Activated T-helper 1 cell treated with Interleukin-2 at 50 U/mL for 16 hours (primary cell): ENCODE measurements at places on chromosomes 1 and 21.

GRCh38 chr1:111963985-111964738 lies 25.3 kb downstream of the KCND3 start:
- no peak for DNase-seq

- DNase-seq = no peak
Measured at GRCh38 chr1:7365706-7366105, 405.4 kb upstream of the VAMP3 start.

DNA sequence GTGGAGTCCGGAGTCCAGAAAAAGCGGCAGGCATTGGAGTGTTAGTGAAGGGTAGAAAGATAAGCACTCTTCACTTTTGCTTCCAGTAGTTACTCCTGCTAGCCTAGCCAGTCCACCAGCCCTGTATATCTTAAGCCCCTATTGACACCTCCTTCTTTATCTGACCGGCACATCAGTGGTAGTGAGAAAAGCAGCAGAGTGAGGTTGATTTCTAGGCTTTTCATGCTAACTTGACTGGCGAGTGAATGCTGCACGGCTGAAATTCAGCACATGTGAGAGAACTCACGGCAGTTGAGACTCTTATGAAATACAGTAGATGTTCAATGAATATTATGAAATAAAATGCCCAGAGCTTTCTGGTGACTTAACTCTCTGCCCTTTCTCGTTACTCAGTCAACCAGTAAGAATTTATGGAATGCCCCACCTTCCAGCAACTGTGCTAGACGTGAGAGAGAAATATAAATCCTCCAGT lies 128.2 kb downstream of the CACHD1 start:
- no peak for DNase-seq

DNA sequence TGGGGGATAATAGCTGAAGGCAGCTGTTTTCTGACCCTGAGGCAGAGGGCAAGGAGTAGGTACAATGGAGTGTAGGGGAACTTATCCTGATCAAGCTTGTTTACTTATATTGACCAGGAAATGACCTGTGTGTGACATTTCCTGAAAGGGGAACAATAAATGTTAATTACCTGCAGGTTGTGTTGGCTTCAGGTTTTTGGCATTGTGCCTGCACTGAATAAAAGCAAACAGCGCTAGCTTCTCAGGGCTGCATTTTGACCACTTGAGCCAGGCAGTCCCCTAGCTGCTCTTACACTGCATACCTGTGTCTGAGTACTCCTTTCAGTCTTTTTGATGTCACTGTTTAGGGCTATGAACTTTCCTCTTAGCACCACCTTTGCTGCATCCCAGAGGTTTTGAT lies 40.6 kb downstream of the DRAM2 start:
- DNase-seq = no peak

DNA sequence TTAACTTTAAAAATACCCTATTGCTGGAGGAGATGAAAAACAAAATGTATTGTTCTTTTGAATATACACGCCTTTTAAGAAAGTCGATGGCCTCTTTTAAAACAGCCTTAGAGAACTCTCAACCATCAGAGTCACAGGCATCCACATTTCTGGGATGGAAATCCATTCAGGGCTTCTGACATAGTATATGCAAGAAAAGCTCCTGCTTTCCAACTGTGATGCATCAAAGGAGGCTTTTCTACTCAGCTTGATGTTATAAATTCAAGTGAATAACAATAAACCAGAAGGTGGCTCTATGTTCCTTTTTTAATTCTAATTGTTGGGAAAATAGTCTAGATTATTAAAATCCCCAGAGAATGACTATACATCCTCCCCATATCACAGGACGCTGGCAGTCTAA lies 398.8 kb upstream of the CXADR start:
- DNase-seq = no peak

DNA sequence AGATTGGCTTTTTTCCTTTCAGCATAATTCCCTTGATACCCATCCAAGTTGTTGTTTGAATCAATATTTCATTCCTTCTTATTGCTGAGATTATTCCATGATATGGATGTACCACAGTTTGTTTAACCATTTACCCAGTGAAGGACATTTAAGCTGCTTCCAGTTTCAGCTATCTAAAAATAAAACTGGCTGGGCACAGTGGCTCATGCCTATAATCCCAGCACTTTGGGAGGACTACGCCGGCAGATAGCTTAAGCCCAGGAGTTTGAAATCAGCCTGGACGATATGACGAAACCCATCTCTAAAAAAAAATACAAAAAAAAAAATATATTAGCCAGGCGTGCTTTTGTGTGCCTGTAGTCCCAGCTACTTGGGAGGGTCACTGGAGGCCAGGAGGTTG lies 32.6 kb downstream of the SEMA6C start:
- no peak for DNase-seq

DNA sequence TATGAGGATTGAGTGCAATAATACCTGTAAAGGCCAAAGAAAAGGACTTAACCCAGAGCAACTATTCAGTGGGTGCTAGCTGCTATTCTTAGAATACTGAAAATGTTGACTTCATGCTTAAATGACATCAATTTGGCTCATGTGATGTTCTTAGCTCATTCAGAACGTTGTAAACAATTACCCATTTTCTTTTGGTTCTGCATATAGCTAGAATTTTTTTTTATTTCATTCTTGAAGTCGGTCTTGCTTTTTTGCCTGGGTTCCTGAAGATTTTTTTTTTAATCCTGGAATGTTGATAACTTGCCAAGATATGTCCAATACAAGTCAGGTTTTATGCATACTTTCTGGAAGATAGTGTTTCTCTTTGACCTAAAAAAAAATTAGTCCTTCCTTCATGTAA lies 772.0 kb downstream of the LTN1 start:
- no peak for DNase-seq

GRCh38 chr21:41254090-41254700 lies 62.4 kb upstream of the FAM3B start:
- no peak for DNase-seq

DNA sequence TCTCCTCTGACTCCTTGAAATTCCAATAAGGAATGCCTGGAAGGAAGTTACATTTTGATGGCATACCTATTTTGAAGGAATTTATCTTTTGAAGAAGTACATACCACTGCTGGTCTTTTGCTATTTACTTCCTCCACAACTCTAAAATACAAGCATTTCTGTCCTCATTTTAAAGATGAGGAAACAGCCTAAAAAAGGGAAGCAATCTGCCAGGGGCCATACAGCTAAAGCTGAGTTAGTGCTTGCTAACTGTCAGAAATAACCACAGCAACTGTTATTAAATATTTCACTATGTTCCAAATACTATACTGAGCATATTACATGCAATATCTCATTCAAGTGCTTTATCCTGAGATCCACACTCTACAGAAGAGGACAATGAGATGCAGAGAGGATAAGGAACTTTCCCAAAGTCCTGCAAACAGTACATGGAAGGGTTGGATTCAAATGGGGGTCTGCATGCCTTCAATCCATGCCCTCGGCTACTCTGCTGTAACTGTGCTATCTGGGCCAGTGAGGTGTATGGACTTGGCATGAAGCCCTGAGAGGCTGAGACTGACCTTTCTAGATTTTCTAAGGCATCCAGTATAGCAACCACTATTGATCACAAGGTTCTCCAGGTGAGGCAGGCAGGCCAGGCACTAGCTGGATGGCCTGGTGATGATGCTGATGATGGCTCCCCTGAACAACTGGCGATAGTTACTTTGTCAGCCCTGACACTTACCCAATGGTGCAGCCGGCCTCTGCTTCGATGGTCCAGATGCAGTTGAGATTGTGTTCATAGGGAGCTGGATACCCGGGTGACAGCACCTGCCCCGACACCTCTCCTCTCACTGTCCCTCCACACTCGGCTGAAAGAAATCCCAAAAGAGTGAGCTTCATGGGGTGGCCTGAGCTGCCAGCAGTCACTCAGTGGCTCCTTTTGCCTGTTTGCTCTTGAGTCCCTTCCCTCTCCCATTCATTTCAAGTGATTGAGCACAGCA lies 171.4 kb upstream of the HMGB4 start:
- DNase-seq = no peak

DNA sequence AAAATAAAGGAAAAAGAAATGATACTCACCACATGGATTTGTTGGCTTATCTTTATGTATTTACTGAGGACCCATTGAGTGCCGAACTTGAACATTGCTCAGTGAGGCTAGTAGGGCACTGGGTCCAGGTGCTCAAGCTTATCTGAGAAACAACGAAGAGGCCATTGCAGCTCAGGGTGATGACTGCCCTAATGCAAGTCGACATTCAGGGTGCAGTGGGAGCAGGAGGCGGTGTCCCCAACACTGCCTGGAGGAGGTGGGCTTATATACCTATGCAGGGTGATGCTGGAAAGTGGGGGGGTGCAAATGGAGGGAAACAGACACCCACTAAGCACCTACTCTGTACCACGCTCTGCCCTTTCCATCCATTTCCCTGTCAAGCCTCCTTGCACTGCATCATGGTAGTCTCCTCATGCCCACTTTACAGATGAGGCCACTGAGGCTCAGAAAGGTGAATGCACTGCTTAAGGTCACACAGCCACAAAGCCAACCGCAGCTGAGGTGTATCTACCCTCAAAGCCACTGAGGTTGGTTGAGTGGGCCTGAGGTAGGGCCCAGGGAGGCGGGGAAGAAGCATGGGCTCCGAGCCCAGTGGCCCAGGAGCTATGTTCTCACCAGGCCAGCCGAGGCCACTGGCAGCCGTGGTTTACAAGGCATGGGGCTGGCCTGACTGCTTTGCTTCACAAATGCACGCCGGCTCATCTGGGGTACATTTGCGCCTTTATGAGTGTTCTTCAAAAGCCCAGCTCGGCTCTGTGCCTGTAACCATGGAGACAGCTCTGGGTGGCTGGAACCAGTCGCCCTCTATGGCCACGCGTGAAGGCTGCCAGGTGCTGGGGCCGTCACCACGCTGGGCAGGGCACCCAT lies 103.8 kb downstream of the EPHB2 start:
- no peak for DNase-seq

DNA sequence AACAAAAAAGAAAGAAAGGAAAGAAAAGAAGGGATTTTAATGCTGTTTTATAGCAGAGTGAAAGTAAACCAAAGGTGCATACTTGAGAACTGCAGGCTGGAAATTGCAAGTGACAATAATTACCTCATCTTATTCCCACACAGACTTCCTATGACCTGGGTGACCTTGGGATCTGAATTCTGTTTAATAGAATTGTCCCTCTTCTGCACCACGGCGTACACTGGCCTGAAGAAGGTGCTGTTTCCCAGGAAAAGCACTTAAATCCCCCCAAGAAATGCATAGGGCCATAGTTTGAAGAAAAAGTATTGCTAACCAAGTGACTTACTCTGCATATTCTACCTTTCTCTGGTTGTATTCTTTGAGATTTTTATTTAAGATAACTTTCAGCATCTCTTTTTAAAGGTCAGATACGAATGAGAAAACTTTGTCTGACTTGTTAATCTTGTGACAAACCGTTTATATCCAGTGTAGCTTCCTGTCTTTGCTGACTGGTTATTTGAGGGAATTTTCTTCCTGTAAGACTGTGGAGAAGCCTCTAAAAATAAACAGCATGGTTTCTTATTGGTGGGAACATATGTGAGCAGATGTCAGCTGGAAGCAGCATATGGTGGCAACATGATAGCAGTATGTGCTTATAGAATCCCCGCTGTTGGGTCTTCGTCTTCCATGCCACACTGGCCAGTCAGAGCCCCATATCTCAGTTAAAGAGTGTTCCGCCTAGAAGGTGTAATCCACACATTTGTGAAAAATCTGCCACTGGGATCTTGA lies 16.3 kb downstream of the TGFB2 start:
- no peak for DNase-seq

DNA sequence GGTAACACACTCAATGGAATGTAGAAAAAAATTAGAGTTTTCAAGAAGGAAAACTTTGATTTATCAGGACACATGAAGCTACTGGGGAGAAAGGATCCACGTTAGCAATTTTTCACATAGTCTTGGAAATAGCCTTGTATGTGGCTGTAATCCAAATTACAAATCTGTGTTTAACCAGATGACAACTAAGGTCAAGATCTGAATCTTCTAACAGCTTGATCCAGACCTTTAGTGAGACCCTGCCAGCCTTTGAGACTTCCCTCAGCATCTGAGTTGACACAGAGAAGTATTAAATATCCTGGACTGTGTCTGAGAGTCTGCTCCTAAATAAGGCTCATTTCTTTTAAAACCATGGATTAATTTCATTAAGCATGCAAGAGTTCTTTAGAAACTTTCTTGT lies 135.9 kb upstream of the KCNK2 start:
- no peak for DNase-seq

GRCh38 chr1:7292714-7293419 lies 478.2 kb upstream of the VAMP3 start:
- DNase-seq = no peak

DNA sequence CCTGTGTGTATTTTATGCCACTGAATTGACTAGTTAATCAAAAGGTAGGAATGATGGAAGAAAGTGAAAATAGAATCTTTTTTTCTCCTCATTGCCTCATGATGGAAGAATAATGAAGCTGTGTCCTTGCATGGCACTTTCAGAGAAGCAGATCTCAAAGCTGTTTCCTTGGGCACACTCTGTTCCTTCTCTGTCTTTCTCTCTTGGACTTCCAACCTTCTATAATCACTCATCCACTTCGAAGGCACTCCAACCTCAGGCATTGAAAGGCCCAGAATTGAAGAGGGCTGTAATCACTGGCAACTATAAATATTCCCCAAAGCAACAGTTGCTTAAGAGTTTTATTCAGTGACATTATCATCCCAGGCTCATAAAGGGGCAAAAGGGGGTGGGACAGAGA lies 31.1 kb upstream of the DNASE2B start:
- DNase-seq = no peak

DNA sequence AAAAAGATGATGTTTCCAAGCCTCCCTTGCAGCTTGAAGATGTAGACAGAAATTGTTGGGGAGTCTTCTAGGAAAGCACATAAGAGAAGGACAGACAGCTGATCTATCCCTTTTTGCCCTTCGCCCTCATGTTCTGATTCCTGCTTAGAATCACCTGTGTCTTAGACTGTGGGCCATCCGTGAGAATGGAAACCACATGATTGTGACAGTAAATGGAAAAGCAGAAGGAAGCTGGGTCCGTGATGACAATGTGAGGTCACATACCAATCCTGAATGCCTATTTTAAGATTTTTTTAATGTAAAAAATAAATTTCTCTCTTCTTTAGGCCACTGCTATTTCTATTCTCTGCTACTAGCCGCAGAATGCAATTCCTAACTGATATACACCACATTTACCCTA lies 67.7 kb upstream of the C1orf87 start:
- no peak for DNase-seq

DNA sequence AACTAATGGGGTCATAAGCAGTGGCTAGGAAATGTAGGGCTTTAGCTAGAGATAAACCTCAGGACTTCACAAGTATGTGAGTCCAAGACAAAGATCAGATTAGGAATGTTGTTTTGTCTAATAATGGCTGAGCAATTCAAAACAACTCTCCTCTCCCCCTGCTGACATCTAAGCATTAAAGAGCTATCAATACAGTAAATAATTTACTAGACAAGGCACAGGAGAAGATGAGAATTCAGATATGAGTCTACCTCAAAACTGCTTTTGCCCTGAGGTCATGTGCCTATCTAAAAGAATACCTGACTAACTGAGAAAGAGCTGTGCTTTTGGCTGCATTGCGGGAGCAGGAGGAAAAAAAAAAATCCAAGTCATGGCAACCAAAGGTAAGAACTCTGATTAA lies 86.8 kb downstream of the SPATA17 start:
- no peak for DNase-seq

GRCh38 chr1:218030846-218031245 lies 254.2 kb upstream of the RRP15 start:
- no peak for DNase-seq
